ENCODE measurements at places on chromosomes 7 and 10. TPM values are rescaled to one million over a fixed set of nuclear protein-coding genes. Genes with fewer than 3 reads are reported as not detected.

DNA sequence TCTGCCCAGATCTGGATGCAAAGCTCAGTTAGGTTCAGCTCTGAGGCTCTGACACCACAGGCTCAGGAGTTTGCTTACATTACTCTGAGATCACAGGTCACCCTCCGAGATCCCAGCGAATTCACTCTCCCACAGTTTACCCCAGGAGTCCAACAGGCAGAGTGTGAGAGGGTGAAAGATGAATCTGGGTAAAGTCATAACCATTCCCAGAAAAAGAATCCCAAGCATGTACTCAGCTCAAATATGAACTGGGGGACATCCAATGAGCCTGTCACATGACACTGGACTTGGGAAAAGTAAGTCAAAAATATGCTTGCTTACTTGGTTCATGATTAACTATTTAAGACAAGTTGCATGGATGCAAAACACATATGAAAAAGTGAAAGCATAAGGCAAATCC lies 110.3 kb upstream of the ARID5B start:
- no peak for DNase-seq

- DNase-seq: no peak
These were observed 443.9 kb downstream of the TCERG1L start for GRCh38 chr10:130867446-130868194.

Gene PDE6C
- 1.1 TPM for polyA plus RNA-seq

DNA sequence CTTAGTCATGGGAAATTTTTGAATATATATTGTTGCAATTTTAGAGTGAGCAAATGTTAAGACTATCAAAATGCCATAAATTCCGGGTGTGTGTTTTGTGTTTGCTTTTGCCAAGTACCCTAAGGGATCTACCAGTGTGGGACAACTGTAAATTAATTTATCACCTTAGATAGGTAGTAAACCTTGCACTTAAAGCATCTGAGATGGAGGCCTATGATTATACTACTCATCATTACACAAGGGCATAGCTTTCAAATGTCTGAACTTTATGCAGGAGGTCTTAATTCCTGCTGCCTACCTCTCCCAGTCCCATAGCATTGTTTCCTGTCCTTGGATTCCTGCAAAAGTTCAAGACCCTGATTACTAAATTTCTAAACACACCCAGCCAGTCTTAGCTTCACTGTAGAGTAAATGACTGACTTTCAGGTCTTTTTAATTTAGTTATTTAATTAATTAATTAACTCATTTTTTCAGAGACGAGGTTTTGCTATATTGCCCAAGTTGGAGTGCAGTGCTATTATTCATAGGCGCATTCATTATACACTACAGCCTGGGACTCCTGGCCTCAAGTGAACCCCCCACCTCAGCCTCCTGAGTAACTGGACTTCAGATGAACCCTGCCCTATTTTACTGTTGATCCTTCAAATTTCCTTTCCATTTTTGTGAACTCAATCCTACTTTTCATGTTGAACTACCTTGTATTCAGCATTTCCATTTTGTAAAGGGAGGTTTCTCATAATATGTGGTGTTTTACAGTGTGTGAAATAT lies 47.0 kb downstream of the THSD7A start:
- DNase-seq: no peak

GRCh38 chr7:91557789-91558404 lies 293.7 kb downstream of the FZD1 start:
- no peak for DNase-seq

- DNase-seq: no peak
These were observed 15.4 kb downstream of the OGDHL start for GRCh38 chr10:49746626-49747302.

DNA sequence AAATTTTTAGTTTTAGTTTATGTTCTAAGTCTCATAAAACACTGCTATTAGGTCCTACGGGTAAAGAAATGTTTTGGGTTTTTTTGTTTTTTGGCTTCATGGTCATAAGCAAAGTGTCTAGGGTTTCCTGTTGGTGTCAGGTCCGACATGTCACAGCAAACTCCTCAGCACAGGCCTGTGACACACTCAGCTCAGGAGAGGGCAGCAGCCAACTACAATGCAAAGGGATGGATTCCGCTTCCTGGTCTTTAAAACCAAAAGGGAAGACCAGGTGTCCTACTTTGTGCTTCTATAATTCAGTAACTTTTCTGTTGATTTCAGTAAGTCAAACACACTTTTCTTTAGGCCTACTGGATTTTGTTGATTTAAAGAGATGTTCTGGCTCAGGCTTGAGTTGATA lies 83.8 kb upstream of the MACROH2A2 start:
- DNase-seq: no peak

GRCh38 chr10:92822060-92822634 lies 26.2 kb upstream of the EXOC6 start:
- no peak for DNase-seq

DNA sequence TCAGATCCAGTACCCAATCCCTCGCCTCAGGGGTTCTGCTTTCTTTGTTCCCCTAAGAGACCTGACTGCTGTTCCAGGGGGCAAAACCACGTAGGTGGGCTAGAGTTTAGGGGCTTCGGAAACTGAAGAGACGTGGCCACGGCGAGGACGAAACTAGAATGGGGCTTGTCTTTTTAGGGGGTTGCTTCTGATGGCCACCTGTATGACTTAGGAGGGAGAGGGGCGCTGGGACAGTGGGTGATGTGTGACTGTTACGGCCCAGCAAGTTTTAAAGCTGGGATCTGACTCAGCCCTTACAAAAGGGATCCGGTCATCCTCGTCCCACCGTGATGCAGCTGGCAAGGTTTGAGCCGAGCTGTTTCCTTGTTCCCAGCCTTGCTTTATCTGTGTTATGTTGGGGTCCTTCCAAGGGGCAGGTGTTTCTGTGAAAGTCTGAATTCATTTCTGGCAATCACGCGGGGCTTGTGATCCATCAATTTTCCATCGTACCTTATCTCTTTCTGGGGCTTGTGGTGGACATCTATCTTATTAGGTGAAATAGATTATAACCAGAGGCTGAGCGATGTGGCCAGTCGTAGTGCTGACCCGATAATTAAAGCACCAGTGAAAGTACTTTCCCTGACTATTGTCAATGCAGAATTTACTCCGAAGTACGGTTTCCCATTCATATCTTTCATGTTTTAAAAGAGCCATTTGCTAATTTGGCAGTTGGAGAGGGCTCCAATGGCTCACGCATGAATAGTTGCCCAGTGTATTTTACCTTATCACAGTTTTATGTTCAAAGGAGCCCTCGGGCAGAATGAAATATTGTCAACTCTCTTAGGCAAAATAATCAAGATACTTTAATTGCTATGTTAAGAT lies 830 bp downstream of the MET start:
- no peak for DNase-seq

DNA sequence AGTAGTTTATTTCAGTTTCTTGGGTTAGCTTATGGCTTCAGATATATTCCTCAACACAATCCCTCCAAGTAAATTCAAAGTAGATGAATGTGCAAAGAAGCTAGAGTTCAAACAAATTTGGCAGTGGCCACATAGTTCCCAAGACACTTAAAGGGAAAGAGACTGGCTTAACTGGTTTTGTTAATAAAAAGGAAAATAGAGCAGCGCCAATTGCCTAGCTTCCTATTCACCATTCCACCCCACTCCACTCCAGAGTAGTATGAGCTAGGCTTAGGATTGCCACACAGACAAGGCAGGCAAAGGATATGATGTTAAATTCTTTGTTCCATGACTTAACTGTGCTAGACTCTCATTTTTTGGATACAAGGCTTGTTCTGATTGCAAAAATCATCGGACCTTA lies 2.0 kb downstream of the XRCC2 start:
- DNase-seq: no peak

DNA sequence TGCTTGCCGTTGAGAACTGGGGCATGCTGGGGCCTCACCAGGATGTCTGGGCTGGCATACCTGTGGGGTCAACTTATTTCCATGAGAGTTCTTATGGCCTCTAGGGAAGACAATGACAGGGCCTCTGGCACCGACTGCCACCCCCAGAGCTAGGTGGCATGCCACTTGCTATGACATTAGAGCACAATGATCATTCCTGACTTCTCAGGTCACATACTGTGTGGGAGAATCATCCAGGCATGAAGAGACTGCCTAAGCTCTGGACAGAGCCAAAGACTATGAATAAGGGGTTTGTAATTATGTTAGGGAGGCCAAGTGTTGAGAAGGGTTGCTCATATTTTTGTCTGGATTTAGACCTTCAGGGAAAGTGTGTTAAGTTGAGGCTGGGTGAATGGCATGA lies 97.5 kb downstream of the PTPN20 start:
- no peak for DNase-seq

GRCh38 chr7:26397796-26398426 lies 106.2 kb downstream of the SNX10 start:
- DNase-seq: no peak

Gene RABGEF1
- polyA plus RNA-seq: 39.0 TPM

- DNase-seq: peak; percentile 61
These were observed 35.8 kb downstream of the GPER1 start for GRCh38 chr7:1123715-1124114.

Measured in renal cortex interstitium (tissue), 15 donors.